ENCODE measurements at places on chromosomes 7 and 10.

DNA sequence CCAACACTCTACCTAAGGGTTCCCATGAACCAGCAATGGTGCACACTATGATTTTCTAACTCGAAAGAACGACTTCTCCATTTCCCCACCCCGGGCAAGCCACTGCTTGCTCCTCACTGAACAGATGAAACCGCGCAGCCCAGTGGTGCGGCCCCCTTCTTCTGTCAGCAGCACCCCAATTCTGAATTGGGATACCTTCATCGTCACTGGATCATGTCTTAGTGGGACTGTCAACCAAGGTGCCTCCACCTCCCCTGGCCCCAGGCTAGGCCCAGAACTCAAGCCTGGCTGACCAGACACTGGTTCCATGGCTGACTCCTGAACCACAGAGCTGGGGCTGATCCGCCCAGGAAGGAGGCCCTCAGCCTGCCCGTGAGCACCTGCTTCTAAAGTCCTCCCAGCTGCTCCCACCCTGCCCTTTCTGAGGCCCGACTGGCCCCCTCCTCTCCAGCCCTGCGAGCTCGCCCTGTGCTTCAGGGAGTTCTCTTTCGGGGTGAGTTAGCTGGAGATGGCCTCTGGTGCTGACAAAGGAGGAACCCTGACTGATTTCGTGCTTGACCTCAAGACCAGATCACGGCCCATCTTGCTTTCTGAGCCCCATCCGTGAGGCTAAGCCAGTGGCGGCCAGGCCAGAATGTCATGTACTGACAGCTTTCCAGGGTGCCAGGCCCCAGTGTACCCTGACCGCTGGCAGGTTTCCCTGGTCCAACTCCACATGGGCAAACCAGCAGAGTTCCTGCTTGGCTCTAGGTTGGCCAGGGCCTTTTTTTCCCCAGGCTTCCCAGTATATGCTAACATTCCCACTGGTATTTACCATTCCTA is 44.5 kb downstream of the FAM53B start:
- DNase-seq, result no peak

GRCh38 chr10:6593241-6593671 is 13.2 kb upstream of the PRKCQ start:
- no peak for DNase-seq

DNA sequence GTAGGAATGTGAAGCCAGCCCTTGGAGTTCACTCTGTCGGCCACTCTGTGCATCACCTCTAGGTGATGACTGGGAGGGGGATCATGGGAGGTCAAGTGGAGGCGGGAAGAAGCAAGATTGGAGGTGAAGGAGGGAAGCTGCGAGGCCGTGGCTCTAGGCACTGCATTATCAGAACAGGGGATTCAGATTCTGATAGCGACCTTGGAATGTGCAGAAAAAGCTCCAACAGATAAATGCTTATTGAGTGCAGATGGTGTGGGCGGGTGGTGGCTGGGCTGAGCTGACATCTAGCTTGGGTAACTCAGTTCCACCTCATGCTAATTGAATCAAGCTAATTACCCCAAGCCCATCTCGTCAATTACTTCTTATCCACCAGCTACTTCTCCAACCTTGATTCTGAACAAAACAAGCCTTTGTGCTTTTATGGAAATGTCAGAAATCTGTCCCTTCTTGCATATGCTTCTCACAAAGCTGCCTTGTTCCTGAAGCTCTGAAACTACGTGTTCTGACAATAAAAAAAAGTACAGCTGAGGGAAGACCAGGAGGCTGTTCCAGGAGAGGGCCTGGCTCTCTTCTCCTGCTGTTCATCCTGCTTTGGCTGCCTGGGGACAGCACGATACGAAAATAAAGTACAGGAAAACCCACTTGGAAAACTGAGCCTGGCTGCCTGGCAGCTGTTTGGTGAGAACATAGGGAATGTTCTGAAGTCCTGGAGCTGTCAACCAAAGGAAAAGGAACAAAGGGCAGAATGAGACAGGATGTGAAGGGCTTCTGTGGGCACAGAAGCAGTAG is 27.5 kb downstream of the STRA8 start:
- DNase-seq, result no peak

DNA sequence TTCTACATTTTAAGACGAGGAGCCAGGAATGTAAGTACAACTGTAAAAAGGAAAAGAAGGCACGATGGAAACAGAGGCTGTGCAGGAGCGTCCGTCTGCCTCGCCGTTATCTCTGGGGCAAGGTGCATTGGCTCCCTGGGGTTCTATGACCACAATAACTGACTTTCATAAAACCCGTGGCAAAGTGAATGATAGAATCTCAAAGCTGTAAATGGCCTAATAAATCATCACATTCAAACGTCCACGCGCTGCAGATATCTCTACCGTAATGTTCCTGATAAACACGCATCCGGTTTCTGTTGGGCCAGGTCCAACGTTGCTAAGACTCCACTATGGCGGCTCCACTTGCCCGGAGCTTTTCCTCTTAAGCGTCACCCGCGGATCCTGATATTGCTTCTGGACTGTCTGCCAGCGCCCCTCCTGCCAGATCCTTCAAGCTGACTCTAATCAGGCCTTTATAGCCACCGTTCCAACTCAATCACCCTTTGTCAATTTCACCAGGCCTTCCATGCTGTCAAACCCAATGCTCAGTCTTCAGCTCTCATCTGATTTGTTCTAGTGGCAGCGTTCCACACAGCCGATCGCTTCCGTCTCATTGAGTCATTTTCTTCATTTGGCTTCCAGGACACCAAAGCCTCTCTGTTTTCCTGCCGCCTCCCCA is 265.6 kb upstream of the FOXK1 start:
- no peak for DNase-seq

- DNase-seq, result no peak
Observed at GRCh38 chr10:23405540-23405939, 33.3 kb upstream of the OTUD1 start.

GRCh38 chr10:126905776-126906703 is 812 bp downstream of the DOCK1 start:
- no peak for DNase-seq

- no peak for DNase-seq
Observed at GRCh38 chr7:148356303-148356702, 234.3 kb upstream of the C7orf33 start.

GRCh38 chr7:3915337-3915878 is 614.4 kb downstream of the SDK1 start:
- no peak for DNase-seq

DNA sequence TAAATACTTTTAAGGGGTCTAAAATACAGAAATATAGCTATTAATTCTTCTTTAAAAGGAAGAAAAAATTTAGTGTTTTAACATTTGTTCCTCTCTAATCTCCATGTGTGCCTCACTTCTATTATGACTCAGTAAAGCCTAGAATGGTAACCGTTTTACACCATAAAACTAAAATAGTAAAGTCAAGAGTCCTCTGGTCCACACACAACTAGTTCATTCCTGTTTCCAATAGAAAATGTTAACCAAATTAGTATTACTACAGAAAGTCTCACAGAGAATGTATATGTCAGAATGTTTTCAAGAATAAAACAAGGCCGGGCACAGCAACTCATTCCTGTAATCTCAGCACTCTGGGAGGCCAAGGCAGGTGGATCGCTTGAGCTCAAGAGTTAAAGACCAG is 55.8 kb downstream of the CNOT4 start:
- DNase-seq, result no peak

- DNase-seq, result no peak
Observed at GRCh38 chr10:88092973-88093372, 229.5 kb downstream of the PTEN start.

DNA sequence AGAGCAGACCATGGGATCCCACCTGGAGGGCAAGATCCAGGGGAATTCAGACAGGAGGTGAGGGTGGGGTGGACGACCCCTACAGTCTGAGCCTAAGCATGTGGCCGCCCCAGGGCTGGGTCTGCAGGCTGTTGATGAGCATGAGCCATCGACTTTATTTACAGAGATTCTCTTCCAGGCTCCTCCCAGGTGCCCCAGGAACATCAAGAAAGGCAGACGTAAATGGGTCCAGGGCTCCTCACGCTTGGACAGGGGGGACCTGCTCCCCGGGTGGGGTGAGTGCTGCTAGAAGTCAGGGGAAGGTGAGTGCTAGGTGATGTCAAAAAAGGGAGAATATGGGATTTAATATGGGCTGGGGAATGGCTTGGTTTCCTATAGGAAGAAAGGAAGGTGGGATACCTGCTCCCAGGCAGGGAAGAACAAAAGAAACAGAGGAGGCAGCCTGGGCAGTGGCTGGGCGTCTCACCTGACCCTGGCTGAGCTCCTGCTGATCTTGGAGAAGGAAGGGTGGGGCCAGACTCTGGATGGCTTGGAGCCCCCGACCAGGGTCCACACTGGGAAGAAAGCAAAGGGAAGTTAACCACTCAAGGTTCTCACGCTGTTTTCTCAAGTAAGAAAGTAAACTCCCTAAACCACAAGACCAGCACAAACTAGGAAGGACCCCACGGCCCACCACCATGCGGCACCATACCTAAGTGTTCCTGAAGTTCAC is 162.1 kb upstream of the SHH start:
- DNase-seq, result no peak

DNA sequence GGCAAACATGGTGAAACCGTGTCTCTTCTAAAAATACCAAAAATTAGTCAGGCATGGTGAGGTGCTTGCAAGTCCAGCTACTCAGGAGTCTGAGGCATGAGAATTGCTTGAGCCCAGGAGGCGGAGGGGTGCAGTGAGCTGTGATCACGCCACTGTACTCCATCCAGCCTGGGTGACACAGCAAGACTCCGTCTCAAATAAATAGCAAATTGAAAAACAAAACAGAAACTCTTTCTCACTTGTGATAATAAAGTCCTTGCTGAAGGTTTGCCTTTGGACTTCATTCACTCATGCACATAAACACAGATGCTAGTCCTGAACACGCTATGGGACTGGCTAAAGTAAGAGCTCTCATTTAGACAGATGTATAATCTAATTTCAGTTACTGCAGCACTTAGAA is 37.6 kb downstream of the ANK3 start:
- no peak for DNase-seq

DNA sequence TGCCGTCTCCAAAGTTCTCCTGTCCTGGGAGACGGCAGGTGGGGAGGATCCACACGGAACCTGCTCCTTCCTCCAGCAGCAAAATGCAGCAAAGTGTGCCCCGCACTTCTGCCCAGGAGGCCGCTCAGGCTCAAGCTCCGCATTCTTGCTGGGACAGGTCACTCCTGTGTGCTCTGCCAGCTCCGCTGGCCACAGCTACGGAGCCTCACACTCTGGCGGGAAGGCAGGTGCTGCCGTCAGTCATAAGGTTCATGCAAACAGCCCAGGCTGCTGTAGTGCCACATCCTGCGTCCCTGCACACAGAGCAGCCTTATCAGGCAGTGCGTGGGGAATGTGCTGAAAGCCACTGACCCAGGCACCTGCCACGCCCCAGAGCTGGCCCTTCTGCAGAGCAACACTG is 22.4 kb downstream of the ADGRA1 start:
- no peak for DNase-seq

DNA sequence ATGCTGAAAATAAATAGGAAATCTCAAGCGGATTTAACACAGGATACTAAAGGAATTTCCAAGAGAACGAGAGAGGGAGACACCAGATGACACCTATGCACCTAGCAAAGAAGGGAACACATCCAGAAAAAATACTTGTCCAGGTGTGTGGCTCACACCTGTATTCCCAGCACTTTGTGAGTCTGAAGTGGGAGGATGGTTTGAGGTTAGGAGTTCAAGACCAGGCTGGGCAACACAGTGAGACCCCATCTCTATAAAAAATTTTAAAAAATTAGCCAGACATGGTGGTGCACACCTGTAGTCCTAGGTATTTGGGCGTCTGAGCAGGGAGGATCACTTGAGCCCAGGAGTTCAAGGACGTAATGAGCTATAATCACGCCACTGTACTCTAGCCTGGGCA is 11.2 kb upstream of the CAPZA2 start:
- no peak for DNase-seq

- no peak for DNase-seq
Observed at GRCh38 chr7:138865843-138866242, 67.8 kb upstream of the ATP6V0A4 start.

- DNase-seq, result no peak
Observed at GRCh38 chr7:30249316-30249715, 35.1 kb upstream of the ZNRF2 start.

All from stimulated activated CD8-positive, alpha-beta memory T cell treated with anti-CD3 and anti-CD28 coated beads, Interleukin-7, amount 100 ng/mL, for 24 hours (primary cell).